ENCODE measurements at places on chromosomes 3 and 15.

GRCh38 chr15:89632563-89633430 is 22.5 kb downstream of the KIF7 start:
- no peak for DNase-seq

DNA sequence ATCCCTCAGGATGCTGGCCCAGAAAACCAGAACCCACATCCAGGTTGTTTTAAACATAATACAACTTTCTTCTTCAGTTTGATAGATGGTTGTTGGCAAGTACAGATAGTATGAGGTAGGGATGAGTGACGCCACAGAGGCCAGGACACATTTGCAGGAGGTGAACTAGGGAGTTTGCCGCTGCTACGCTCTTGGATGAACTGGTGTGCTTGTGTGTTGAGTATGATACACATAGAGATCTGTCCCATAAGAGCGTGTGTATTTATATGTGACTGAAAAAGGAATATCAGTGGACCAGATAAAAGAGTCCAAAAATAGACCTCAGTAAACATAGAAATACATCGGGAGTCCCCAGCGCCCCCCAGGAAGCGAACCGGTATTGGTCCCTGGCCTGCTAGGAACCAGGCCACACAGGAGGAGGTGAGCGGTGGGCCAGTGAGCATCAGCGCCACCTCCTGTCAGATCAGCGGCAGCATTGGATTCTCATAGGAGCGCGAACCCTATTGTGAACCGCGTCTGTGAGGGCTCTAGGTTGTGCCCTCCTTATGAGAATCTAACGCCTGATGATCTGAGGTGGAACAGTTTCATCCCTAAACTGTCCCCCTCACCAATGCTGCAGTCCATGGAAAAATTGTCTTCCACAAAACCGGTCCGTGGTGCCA is 98.1 kb downstream of the LRRK1 start:
- DNase-seq, result no peak

DNA sequence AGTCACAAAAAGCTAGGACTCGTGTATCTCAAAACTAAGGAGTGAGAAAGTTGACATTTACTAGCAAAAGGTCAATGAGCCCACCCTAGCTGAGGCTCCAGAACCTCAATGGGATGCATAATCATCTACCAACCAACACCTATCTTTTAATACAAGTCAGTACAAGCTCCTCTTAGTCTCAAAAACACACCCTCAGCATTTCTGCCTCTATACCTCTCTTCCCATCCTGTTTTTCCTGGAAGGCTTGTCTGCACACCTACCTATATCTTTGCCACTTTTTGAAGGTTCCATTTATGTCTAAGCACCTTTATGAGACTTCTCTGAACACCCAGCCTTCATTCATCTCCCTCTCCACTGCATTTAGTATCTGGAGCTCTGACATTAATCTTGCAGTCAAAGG is 10.0 kb downstream of the WWTR1 start:
- DNase-seq, result no peak

DNA sequence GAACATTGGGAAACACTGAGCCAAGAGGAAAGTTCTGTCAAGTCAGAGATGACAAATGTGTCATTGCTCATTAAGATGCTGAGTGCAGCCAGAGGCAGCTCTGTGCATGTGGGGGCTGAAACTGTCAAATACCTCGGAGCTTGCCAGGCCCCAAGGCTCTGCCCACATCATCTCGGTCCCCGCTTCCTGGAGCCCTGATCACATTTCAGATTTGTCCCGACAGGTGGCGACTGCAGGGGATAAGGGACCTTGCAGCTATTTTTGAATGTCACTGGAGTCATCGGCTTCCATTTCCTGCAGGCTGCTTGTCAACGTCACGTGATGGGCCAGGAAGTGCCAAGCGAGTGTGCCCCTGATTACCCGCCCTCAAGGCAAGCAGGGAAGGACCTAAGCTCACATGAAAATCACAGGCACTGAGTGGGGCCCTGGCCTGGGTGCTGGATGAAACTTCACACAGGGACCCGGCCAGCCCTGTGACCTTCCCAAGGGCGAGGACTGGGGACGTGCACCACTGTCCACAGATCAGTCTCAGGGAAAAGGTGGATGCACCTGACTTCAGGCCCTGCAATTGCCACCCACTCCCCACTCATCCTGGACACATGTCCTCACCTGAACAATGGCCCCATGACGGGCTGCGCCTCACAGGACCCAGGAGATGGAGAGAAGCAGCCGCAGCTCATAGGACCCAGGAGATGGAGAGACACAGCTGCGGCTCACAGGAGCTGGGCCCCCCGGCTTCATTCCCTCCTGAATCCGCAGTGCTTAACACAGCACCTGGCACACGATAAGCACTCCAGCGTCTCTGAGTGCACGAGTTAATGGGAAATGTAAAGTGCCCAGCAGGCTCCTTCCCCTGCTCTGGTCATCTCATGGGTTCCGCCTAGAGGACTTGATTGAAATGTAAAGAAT is 73.4 kb downstream of the NUP210 start:
- DNase-seq, result peak; percentile 27

GRCh38 chr15:100588638-100589242 is 13.2 kb downstream of the LINS1 start:
- no peak for DNase-seq

GRCh38 chr15:66931768-66932633 is 133.4 kb upstream of the SMAD3 start:
- DNase-seq, result no peak

DNA sequence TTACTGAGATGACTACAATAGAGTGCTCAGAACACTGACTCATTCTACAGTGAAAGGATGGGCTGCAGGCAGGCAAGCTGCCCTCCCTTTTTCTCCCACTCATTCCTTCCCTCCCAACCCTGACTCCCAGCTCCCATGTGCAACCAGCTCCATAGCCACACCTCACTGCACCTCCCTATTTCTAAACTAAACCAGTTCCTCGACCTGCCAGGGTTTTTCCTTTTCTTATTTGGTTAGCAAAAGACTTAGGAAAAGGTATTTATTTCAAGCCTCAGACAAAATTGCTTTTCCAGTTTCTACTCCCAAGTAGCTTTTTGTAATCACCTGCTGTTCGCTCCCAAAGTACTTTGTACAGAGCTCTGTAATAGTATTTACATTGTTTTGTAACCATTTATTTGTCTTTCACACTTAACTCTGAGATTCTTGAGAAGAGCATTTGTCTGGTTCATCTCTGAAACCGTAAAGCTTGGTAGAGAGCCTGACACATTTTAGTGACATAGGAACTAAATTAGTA is 2.2 kb downstream of the AADAC start:
- no peak for DNase-seq

DNA sequence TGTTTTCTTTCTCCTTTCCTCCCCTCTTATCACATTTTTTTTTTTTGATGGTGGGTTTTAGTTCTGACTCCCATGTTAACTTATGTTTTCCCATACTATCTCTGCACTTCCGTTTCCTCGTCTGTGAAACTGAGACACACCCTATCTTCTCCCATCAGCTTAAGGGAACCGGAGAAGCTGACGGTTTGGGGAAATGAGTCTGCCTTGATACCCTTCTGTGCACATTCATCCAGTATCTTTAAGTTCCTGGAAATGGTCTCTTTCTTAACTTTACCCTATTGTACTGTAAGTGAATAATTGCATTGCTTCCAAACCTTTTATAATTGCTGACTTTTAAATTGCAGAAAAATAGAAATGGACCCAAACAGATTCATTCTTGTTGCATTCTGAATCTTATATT is 26.2 kb upstream of the CFAP161 start:
- no peak for DNase-seq

DNA sequence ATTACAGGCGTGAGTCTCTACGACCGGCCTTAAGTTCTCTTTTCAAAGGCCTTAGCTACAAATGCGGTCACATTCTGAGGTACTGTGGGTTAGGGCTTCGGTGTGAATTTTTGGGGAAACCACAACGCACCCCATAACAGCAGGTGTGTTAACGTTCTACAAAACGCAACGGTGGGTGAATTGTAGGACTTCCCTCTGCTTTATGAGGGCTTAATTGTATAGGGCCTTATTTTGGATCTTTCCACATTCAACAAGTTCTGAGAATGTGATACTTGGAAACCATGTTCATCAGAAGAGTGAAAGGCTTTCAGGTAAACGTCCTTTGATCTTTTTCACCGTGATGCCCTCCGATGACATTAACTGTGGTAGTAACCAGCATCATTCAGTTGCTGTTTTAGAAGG is 998.6 kb upstream of the CFAP20DC start:
- DNase-seq, result no peak

DNA sequence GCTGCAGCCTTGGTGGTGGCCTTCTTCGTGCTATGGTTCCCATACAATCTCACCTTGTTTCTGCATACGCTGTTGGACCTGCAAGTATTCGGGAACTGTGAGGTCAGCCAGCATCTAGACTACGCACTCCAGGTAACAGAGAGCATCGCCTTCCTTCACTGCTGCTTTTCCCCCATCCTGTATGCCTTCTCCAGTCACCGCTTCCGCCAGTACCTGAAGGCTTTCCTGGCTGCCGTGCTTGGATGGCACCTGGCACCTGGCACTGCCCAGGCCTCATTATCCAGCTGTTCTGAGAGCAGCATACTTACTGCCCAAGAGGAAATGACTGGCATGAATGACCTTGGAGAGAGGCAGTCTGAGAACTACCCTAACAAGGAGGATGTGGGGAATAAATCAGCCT is 10.4 kb downstream of the CYP8B1 start:
- no peak for DNase-seq

Data from NCI-H187 treated with DMSO at 0.1 percent for 48 hours (cell line).